ENCODE measurements at places on chromosomes 16 and 17. TPM values are rescaled to one million over a fixed set of nuclear protein-coding genes. Genes with fewer than 3 reads are reported as not detected.

KCNH4 gene
- polyA plus RNA-seq, result 0.03 TPM

PRSS53 gene
- 2.5 TPM for polyA plus RNA-seq

ZNF423 gene
- 30.5 TPM for polyA plus RNA-seq

WSB1 gene
- 480 TPM for polyA plus RNA-seq

MATCAP1 gene
- polyA plus RNA-seq, result 55.9 TPM

KRTAP4-9 gene
- not detected for polyA plus RNA-seq

NOS2 gene
- polyA plus RNA-seq, result 1.9 TPM

KCNJ2 gene
- polyA plus RNA-seq, result 5.4 TPM

KLHL10 gene
- polyA plus RNA-seq, result 0.38 TPM

EPOP gene
- polyA plus RNA-seq, result 2.1 TPM

SYCE1L gene
- polyA plus RNA-seq, result 5.6 TPM

GNAO1 gene
- polyA plus RNA-seq, result 30.3 TPM

SLC46A1 gene
- polyA plus RNA-seq, result 11.8 TPM

OTOA gene
- not detected for polyA plus RNA-seq

PIRT gene
- polyA plus RNA-seq, result 0.22 TPM

MT1F gene
- polyA plus RNA-seq, result 6.5 TPM

LCAT gene
- 37.6 TPM for polyA plus RNA-seq

PRSS21 gene
- 0.27 TPM for polyA plus RNA-seq

CDH13 gene
- polyA plus RNA-seq, result 2.7 TPM

GGT6 gene
- 9.1 TPM for polyA plus RNA-seq

OR1A1 gene
- 0.18 TPM for polyA plus RNA-seq

CENPX gene
- polyA plus RNA-seq, result 61.8 TPM

TP53TG3F gene
- not detected for polyA plus RNA-seq

C17orf107 gene
- 1.3 TPM for polyA plus RNA-seq

CA10 gene
- not detected for polyA plus RNA-seq

CHMP6 gene
- 29.6 TPM for polyA plus RNA-seq

ZG16 gene
- 0.07 TPM for polyA plus RNA-seq

SULT1A4 gene
- 27.5 TPM for polyA plus RNA-seq

HYDIN gene
- polyA plus RNA-seq, result 16.7 TPM

TEDC2 gene
- 10.7 TPM for polyA plus RNA-seq

TBC1D3 gene
- polyA plus RNA-seq, result not detected

DNAJA2 gene
- polyA plus RNA-seq, result 71.4 TPM

CCL23 gene
- 0.43 TPM for polyA plus RNA-seq

NME2 gene
- 291 TPM for polyA plus RNA-seq

CDRT4 gene
- 24.9 TPM for polyA plus RNA-seq

CCDC200 gene
- 16.8 TPM for polyA plus RNA-seq

HS3ST2 gene
- polyA plus RNA-seq, result not detected

SPATA22 gene
- 0.54 TPM for polyA plus RNA-seq

PRSS27 gene
- polyA plus RNA-seq, result 3.3 TPM

ADGRG1 gene
- 19.4 TPM for polyA plus RNA-seq

FBXO39 gene
- polyA plus RNA-seq, result 0.62 TPM

MAP2K6 gene
- polyA plus RNA-seq, result 20.1 TPM

RPRML gene
- polyA plus RNA-seq, result not detected

SLC5A10 gene
- 1.0 TPM for polyA plus RNA-seq

ABCA10 gene
- polyA plus RNA-seq, result 10.7 TPM

AATK gene
- 16.9 TPM for polyA plus RNA-seq

WNT9B gene
- polyA plus RNA-seq, result 0.32 TPM

NDE1 gene
- 58.2 TPM for polyA plus RNA-seq

PLLP gene
- 4.1 TPM for polyA plus RNA-seq

CD300C gene
- 0.61 TPM for polyA plus RNA-seq

TVP23B gene
- 41.8 TPM for polyA plus RNA-seq

TMED6 gene
- 3.3 TPM for polyA plus RNA-seq

KCNJ12 gene
- 4.6 TPM for polyA plus RNA-seq

ERN2 gene
- 0.35 TPM for polyA plus RNA-seq

ST6GALNAC2 gene
- polyA plus RNA-seq, result 4.2 TPM

SLFN12L gene
- polyA plus RNA-seq, result 16.8 TPM

CLEC18B gene
- 1.1 TPM for polyA plus RNA-seq

ENPP7 gene
- polyA plus RNA-seq, result not detected

NTN1 gene
- 10.2 TPM for polyA plus RNA-seq

CFAP20 gene
- 86.5 TPM for polyA plus RNA-seq

Data from left lung (tissue), 14 donors.